Stimulated activated CD8-positive, alpha-beta memory T cell treated with anti-CD3 and anti-CD28 coated beads, Interleukin-4, amount 100 ng/mL, for 48 hours (primary cell): ENCODE measurements at places on chromosomes 12 and 14.

DNA sequence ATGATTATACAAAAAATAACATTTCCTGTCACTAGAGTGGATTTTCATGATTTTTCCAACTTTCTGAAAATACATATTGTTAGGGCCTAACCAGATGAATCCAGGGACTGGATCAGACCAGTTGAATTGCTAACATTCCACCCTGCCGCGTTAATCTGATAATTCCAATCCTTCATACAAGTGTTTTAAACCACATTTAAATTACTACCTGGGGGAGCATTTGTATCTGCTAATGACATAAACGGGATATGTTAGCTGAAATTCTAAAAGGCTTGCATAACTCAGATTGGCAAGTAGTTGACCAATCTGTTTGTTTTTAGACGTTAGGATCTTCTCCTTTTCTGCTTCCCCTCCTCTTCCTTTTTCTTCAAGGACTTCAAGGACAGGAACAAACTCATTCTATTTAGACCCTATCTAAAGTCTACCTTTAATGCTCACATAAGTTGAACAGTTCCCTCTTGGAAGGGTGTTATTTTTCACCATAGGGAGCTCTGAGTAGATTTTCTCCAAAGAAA lies 239.0 kb downstream of the ADAMTS20 start:
- DNase-seq = no peak

- no peak for DNase-seq
These were observed 72.2 kb downstream of the SLC6A15 start for GRCh38 chr12:84840356-84840755.

- DNase-seq = no peak
These were observed 10.0 kb upstream of the ITGA5 start for GRCh38 chr12:54429014-54429471.

- DNase-seq = no peak
These were observed 31.4 kb downstream of the VWF start for GRCh38 chr12:6092784-6093722.

GRCh38 chr12:116616536-116617248 lies 57.5 kb downstream of the MAP1LC3B2 start:
- DNase-seq = no peak

DNA sequence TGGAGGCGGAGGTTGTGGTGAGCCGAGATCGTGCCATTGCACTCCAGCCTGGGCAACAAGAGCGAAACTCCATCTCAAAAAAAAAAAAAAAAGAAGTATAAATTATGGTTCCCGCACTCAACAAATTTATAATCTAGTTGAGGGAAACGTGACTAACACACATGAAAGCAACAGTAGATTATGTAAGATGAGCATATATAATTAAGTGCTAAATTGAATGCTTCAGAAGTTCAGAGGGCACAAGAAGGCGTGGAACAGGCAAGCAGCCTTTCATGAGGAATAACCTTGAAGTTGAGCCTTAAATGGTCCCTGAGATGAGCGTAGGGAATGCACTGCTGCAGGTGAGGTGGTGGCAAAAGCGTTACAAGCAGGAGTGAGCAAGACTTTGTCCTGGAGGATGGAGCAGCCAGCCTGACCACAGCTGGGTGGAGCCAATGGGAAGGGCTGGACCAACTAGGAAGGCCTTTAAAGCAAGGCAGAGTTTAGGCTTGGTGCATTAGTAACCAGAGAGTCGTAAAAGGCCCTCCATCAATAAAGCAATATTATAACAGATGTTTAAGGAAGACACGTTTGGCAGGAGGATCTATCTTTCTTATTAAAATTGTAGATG lies 30.6 kb upstream of the TUBA1A start:
- no peak for DNase-seq

DNA sequence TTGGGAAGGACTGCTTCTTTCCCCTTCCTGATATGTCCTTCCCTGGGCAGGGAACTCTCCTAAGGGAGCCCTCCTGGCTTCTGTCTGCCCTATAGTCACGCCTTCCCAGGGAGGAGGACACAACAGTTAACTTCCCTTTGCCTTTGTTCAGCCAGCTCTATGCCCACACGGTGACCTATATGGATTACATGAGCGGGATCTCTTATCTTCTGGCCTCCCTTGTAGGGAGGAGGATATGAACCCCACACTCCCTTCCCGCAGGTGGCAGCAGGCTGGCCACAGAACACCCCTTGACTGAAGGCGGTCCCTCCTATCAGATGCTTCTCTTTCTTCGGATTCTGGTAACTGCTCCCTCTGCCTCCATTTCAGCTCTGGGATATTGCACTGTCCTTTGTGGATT lies 135.6 kb upstream of the MAX start:
- no peak for DNase-seq

DNA sequence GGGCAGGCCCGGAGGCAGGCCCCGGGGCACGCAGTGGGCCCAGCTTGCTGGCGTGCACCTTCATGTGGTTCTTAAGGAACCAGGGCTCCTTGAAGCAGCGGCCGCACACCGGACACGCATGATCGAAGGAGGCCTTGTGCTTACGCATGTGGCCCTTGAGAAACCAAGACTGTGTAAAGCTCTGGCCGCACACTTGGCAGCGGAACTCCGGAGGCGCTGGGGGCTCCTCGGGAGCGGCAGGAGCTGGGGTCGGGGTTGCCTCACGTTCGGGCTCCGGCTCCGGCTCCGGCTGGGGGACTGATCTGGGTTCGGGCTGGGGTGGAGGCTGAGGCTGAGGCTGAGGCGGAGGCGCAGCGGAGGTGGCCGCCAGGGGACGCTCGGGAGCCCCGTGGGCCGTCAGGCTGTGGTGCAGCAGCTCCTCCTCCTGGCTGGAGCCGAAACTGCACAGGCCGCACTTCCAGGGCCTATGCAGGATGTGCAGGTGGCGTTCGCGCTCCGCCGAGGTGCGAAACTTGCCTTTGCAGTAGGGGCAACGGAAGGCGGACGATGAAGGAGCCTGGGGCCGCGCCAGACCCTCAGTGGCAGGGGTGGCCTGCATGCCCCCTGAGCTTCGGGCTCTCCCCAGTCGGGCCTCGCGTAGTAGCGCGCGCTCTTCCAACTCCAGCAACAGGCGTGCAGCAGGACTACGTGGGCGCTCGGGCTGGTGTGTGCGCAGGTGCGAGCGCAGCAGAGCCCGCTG lies 6.0 kb downstream of the ZNF219 start:
- peak; percentile 97 for DNase-seq

- DNase-seq = no peak
These were observed 40.6 kb downstream of the C12orf42 start for GRCh38 chr12:103455020-103455763.

- no peak for DNase-seq
These were observed 38.6 kb upstream of the ACTN1 start for GRCh38 chr14:69017706-69018105.

- no peak for DNase-seq
These were observed 5.1 kb upstream of the SDS start for GRCh38 chr12:113408756-113409298.

DNA sequence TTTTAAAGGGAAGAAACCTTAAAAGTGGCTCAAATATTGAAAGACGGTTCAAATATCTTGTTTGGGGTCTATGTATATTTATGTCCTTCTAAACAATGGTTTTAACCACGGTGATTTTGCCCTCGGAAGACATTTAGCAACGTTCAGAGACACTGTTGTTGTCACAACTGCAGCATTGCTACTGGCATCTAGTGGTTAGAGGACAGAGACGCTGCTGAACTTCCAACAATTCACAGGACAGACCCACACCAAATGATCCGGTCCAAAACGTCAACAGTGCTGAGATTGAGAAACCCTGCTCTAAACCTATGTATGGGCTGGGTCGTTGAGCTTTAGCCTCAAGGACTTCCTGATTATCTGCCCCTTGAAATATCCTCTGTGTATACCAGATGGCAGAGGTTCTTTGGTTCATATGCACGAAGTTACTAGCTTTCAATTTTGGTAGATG lies 1.7 kb downstream of the ANGEL1 start:
- DNase-seq = no peak

DNA sequence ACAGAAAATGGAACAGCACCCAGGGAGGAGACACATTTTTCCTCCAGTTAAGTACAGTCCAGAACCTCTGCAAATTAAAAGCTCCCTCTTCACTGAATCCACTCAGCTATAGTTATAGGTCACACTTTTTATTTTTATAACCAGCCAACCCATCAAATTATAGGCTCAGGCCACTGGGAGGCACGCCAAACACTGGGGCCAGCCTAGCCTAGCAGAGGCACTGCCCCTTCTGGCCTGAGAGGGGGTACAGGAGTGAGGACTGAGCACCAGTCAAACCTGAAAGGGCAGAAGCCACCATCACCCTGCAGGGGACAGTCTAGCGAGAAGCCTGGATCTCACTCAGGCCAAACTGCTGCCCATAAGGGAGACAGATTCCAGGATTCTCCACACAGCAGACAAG lies 19.3 kb downstream of the FMNL3 start:
- DNase-seq = no peak

- DNase-seq = no peak
These were observed 64.7 kb downstream of the MAP3K9 start for GRCh38 chr14:70744641-70745040.
